ENCODE measurements at places on chromosomes 16 and 17.

DNA sequence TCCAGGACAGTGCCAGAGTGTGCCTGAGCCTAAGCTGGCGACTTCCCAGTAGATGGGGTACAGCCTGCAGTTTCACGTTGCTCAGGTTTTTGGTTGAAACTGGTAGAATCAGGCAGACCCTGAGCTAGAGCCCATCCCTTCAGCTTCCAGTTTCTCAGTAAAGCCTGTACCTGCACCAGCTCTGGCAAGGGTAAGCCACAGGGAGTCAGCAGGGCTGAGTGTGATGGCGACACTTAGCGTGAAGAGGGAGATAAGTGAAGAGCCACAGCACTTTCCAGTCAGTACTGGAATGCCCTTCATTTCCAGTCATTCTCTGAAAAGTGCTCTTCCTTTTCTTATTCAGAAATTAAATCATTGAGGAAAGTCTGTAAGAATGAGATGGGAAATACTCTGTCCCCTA, 22.4 kb downstream of the PLD6 start:
- no peak for DNase-seq

DNA sequence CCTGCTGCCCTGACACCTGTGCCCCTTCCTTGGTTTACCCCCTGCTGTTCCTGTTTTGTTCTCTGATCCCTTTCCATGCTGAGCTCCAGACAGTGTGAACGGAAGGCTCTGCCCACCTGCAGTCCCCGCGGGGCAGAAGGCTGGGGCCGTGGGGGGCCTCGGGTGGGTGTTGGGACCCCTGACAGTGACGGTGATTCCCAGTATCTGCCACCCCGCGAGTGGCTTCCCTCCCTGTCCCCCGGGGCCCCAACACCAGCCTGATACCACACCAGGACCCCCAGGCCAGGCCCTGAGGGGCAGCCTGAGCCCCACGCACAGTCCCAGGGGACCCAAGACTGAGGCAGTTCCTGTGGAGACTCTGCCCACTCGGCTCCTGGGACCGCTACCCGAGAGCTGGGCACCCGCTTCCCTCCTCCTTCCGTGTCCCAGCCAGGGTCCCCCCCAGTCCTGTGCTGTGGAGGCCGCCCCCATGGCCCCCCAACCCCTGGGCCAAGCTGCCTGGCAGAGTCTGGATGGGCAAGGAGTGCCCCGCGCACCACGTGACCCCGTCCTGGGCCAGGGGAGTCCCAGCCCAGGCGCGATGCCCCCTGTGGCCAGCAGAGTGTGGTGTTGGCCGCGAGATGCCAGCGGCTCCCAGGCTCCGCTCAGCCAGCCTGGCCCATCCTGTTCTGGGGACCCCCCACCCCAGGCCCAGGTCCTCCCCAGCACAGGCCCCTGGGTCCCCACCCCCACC, 10.0 kb upstream of the C1QTNF8 start:
- peak; percentile 60 for DNase-seq

GRCh38 chr17:2028737-2029136, 1.2 kb upstream of the DPH1 start:
- no peak for DNase-seq

DNA sequence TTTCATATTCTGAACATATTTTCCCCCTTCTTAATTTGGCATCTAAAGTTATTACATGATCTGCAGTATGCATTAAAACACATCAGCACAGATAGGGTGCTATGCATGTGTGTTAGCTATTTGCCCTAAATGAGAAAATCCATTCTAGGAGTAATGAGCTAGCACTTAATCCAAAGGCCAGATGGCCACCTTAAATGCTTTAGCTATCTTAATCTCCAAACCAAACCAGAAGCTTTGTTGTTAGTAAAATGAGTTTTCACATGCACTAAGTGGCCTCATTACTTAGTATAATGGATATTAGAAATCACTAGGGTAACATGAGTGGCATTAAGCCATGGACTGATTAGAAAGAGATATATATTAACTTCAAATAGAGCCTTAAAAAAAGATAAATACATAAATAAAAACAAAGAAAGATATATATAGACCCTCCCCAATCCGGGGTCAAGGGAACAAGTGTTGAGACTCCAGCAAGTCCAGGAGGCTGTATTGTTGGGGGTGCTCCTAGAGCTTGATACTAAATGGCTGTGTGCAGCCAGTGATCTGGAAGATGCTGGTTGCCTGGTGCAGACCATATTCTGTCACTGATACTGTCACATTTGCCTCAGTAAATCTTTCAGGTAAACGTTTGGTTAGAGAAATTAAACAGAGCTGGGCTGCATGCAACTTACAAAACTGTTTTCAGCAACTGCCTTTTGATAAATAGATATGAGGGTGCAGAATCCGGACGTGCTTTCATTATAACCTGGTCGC, 67.3 kb downstream of the MYH10 start:
- DNase-seq = no peak

- no peak for DNase-seq
Observed at GRCh38 chr17:81549031-81549557, 3.1 kb downstream of the FAAP100 start.

- DNase-seq = no peak
Observed at GRCh38 chr16:69105501-69106361, at the start of gene HAS3. Gene HAS3 (plus strand): TSS chr16:69105653. CDS start chr16:69109396, 3,743 bp downstream.

GRCh38 chr17:41413982-41414381, 10.4 kb downstream of the KRT37 start:
- no peak for DNase-seq

GRCh38 chr16:66250686-66251431, 115.6 kb upstream of the CDH5 start:
- no peak for DNase-seq

- DNase-seq = no peak
Observed at GRCh38 chr16:83915491-83915890, 16.6 kb downstream of the MLYCD start.

- DNase-seq = no peak
Observed at GRCh38 chr16:13130586-13130985, 229.2 kb downstream of the SHISA9 start.

DNA sequence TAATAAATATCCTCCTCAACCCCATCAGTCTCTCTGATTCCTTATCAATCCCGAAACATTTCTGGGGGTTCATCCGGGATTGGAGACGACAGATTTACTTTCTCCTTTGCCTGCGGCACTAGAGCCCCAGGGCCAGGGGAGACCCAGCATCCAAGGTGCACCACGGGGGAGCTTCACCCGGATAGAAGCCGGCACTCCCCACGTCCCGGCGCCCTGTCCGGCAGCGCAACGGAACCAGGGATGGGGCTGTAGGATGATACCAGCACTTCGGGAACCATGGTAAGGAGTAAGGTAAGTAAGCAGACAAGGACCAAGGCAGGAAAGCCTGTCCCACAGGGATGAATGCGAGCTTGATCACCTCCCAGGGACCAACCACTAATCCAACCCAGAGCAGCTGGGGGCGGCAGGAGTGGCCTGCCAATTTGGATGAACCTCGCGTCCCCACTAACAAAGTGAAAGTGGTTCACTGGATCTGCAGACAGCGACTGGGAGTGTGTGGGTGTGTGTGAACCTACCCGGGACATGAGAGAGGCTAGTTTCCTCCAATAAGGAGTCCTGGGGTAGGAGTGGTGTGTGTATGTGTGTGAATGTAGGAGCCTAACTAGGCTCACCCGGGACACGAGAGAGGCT, 11.9 kb downstream of the POLR3K start:
- DNase-seq = no peak

DNA sequence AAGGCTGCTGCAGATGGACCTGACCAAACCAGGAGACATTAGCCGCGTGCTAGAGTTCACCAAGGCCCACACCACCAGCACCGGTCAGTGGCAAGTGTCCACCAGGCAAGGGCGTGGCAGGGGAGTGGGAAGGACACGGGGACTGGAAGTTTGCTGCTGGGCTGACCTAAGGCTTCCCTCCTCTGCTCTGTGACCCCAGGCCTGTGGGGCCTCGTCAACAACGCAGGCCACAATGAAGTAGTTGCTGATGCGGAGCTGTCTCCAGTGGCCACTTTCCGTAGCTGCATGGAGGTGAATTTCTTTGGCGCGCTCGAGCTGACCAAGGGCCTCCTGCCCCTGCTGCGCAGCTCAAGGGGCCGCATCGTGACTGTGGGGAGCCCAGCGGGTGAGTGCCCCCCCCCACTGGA, 4.8 kb downstream of the HSD11B2 start:
- DNase-seq = no peak

GRCh38 chr16:86961171-86961601, 356.0 kb downstream of the C16orf95 start:
- no peak for DNase-seq

- no peak for DNase-seq
Observed at GRCh38 chr17:66369830-66370229, 67.4 kb downstream of the PRKCA start.

DNA sequence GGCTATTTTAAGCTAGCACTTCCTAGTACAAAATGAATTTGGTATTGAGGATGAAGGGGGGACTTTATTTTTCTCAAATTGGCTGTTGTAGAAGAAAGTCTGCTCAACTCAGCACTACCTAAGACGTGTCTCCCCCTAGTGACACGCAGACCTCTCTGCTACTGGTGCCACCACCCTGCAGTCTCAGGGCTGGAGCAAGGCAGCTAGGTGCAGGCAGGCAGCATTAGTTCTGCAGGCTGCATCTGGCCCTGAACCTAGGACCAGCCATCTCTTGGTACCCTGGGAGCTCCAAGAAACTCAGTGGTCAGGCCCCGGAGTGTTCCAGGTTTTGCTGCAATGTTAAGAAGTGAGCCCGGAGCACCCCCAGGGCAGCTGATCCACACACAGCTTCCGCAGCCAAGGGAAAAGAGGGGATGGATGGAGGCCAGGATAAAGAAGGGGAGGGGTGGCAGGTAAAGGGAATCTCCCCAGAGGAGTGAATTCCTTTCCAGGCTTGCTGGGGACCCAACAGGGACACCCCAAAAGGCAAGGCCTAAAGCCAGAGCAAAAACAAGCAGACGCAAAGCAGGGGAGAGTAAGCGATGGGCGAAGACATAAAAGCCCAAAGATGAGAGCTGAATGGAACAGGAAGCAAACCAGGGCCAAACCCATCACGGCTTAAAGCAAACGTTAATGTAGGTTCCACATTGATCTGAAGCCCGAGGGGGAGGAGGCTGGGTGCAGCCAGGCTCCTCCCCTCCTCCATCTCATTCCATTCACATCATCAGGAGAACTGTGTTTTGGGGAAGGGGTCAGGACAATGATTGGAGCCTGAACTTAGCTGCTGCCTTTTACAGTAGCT, 200.5 kb downstream of the ZFHX3 start:
- peak; percentile 62 for DNase-seq

GRCh38 chr17:77375108-77375916, 234.5 kb downstream of the SEC14L1 start:
- DNase-seq = no peak

GRCh38 chr16:29779474-29779873, 1.4 kb downstream of the ZG16 start:
- DNase-seq = no peak

DNA sequence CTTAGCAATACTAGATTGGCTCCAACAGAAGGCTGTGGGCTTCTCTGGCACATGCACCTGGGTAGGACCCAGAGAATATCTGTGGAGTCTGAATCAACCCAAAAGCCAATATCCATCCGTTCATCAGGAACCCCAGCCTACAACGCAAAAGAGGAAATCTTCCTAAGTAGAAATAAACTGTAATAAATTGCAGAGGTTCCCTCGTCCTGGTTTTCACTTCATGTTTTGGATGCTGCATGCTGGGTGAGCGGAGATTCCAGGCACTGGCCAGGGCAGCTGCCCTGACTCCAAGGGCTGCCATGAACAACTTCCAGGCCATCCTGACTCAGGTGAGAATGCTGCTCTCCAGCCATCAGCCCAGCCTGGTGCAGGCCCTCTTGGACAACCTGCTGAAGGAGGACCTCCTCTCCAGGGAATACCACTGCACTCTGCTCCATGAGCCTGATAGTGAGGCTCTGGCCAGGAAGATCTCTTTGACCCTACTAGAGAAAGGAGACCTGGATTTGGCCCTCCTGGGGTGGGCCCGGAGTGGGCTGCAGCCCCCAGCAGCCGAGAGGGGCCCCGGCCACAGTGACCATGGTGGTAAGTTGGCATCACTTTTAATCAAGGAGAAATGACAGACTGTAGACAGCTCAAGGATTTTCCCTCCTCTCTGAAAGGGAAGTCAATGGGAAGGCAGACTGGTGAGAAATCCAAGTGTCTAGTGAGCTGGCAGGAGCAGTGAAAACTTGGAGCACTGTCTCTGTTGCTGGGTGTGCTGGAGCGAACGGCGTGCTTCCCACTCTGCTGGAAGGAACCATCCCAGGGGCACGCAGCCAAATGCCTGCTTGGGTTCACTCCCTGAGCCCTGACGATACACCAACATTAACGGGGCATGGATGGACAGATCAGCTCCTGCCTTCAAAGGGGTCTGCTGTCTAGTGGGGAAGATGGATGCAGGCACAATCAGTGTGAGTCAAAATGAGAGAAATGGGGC, 10.7 kb upstream of the CIITA start:
- DNase-seq = no peak

GRCh38 chr16:64522548-64522947, 599.3 kb downstream of the CDH11 start:
- no peak for DNase-seq

- DNase-seq = no peak
Observed at GRCh38 chr17:9221922-9222180, 200.5 kb downstream of the NTN1 start.

GRCh38 chr17:52828621-52829020, 670.1 kb upstream of the CA10 start:
- DNase-seq = no peak

- DNase-seq = no peak
Observed at GRCh38 chr17:12900474-12900873, 111.2 kb downstream of the ARHGAP44 start.
